NCI-H1092 (cell line): ENCODE measurements at places on chromosomes 12 and 14.

DNA sequence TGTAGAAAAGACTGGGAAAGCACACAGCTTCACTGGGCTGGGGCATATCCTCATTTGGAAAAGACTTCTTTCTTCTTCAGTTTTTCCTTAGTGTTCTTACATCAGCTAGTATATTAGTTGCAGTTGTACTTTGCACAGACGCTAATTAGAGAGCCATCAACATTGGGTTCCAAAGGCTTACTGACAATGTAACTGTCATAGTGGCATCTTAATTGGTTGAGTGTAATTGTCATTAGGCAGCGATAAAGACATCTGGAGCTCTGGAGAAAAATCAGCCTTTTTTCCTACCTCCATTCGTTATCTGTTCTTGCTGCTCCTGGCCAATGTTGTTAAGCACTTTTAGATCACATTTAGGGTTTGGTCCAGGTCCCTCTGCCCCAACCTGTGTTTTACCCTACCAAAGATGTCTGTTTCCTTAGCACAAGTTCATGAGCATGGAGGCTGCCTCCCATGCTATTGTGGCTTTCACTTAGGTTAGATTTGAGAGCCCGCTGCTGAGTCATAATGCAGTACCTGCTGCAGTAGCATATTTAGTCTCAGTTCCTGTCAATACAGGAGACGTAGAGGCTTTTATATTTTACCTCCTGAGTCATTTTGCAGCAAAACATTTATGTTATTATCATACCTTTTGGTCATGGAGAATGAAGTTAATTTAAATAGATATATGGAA lies 49.2 kb downstream of the FBXW8 start:
- no peak for DNase-seq

DNA sequence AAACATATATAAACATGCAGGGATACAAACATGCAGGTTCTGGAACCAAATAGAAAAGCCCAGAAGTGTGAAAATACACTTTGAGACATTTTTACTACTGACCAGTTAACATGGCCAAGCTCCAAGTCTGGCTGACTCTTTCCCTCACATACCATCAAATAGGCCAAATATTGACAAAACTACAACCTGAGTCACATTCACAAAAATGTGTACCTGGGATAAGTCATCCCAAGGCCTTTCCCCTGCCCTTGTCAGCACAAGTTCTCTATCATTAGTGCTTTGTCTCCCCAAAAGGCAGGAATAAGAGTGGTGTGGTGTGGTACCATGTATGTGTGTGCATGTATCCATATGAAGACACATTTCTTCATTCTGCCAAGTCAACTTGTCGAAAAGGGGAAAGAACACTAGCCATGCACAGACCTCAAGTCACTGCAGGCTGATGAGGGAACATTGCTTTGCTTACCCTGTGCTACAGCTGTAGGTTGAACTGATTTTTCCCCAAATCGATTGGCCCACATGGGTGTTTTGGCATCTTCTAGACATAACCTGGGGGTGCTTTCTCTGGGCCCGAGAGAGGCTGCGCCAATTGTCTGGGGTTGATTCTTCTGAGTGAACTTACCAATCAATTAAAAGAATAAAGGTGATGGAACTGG lies 14.9 kb downstream of the HOXC4 start:
- no peak for DNase-seq

GRCh38 chr14:39107591-39107996 lies 4.6 kb upstream of the SEC23A start:
- no peak for DNase-seq

DNA sequence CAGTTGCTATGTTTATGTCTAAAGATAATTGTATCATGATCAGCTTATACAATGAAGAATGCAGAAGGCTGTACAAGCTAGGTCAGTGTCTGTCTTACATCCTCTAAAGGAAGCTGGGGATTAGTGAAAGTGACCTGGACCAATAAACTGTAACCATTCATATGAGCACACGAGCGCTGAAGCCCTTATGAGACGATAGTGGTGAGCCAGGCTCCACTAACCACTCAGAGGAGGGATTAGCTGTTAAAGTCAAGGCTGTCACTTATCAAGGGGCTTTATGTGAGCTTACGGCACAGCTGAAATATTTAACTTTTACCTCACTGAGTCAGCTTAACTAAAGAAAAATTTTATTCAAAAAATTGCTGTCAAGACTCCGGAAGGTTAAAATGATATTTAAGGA lies 30.3 kb downstream of the NDUFA12 start:
- no peak for DNase-seq

- DNase-seq = no peak
Measured at GRCh38 chr12:69000540-69001243, 67.7 kb upstream of the CPM start.

- no peak for DNase-seq
Measured at GRCh38 chr12:123089631-123090353, 61.1 kb downstream of the PITPNM2 start.

- DNase-seq = no peak
Measured at GRCh38 chr14:100530270-100531072, 56.7 kb downstream of the BEGAIN start.

DNA sequence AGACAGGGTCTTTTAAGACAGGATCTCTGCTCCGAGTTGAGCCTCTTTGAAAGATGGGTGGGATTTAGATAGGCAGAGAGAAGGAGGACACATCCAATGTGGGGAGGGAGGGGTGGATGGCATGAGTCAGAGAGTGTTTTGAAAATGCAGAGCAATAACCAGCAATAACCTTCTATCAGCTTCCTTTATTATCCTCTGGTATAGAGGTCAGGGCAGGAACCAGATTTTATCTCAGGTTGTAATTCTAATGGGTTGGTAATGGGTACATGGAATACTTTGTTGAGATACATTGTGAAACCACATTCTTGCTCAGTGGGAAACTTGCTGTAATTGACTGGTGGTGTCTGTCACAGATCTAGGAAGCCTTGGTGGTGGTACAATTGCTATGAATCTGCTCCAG lies 37.6 kb upstream of the CCDC63 start:
- no peak for DNase-seq

DNA sequence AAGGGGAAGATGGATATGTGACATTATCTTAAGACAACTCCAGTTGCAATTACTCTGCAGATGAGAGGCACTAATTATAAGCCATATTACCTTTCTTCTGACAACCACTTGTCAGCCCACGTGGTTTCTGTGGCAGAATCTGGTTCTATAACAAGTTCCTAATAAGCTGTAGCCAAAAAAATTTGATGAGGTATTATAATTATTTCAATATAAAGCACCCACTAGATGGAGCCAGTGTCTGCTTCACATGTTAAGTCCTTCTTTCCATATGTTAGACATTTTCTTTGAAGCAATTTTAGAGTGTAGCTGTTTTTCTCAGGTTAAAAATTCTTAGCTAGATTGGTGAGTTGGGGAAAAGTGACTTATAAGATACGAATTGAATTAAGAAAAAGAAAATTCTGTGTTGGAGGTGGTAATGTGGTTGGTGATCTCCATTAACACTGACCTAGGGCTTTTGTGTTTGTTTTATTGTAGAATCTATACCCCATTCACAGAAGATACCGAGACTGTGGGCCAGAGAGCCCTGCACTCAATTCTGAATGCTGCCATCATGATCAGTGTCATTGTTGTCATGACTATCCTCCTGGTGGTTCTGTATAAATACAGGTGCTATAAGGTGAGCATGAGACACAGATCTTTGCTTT lies 36.9 kb downstream of the PSEN1 start:
- DNase-seq = no peak

DNA sequence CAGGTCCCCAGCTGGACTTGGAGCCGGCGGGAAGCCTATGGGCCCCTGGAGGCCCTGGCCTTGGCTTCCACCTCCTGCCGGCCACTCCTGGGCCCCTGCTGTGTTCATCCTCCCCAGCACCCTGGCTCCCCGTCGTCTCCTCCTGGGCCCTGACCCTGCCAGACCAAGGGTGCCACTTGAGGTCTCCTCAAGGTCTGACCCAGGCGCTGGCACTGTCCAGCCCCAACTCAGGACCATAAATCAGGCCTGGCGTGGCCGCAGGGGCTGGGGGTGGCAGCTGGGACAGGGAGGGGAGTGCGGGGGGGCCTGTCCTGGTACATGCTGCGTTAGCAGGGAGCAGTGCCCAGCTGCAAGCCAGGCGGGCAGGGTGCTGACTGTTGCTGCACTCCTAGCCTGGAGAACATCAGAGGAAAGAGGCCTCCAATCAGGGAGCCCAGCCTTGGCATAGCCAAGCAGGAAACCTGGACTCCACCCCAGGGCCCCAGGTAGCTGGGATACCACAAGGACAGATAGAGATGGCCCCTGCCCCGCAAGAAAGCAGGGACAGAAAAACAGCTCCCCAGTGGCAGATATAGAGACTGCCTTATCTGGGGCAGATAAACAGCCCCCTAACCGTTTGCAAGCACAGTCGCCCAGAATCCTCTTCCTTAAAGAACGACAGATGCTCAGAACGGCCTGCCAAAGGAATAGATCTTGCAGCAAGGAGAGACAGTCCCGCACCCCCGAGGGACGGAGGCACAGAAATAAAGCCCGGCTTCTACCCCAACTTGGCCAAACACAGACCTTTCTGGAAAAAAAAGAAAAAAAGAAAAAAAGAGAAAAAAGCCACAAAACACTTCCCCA lies 6.5 kb upstream of the ATG101 start:
- DNase-seq = no peak
